ENCODE measurements at places on chromosomes 1 and 21. TPM values are rescaled to one million over a fixed set of nuclear protein-coding genes. Genes with fewer than 3 reads are reported as not detected.

- H3K4me1 ChIP-seq: no peaks in the 10 kb centered on the region
- no peaks in the 10 kb centered on the region for H3K27me3 ChIP-seq
- no peak overlapping the region for H3K4me3 ChIP-seq
- no peak for DNase-seq
Measured at GRCh38 chr1:62398377-62398776, 38.5 kb upstream of the USP1 start.

DNA sequence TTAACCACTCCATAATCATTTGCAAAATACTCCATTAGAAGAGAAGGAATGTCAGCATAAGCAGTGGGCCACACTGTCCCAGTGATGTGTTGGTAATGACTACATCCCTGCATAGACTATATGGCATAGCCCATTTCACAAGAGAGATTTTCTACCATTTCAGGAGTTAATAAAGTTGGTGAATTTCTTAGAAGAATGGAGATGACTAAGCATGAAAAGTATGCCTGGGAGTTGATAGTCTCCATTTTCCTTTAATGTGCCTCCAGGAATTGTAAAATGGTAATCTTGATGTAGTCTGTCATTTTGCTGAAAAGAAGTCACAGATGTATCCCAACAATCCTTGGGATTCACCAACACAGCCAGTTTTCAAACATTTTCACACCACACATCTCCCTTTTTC, 608.8 kb upstream of the CHRM3 start:
- DNase-seq: no peak
- H3K27ac ChIP-seq: no peak overlapping the region
- H3K4me1 ChIP-seq: no peaks in the 10 kb centered on the region
- H3K27me3 ChIP-seq: no peaks in the 10 kb centered on the region
- H3K36me3 ChIP-seq: no peaks in the 10 kb centered on the region

- no peaks in the 10 kb centered on the region for H3K27me3 ChIP-seq
- peak overlapping the region; percentile 80 for H3K27ac ChIP-seq
- DNase-seq: no peak
- H3K36me3 ChIP-seq: no peaks in the 10 kb centered on the region
Measured at GRCh38 chr1:94883691-94884090, 43.2 kb downstream of the CNN3 start.

- DNase-seq: no peak
- no peak overlapping the region for H3K27ac ChIP-seq
- H3K27me3 ChIP-seq: no peaks in the 10 kb centered on the region
- no peak overlapping the region for H3K4me3 ChIP-seq
Measured at GRCh38 chr1:196684476-196684875, 32.6 kb downstream of the CFH start.

DNA sequence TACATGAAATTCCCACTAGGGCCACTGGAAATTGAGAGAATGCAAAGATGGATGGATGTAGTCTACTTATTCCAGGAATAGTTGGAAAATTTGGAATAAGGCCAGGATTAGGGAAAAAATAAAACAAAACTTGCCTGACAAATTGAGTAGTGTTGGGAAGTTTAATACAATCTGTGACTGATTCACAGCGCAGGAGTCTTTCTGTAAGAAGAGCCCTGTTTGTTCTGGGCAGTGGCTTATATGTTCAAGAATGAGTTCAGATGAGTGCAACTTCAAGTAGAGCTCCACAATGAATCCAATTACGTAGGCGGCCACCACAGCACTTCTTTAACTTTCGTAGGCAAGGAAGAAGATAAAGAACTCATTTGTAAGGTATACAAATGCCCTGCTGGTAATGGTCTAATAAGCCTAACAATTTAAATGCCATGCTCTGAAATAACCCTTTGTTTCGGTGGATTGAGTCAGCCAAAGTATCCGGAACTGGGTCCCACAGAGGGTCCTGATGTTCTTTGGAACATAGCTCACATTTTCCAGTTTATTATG, 47.1 kb upstream of the KCNE1 start:
- H3K4me3 ChIP-seq: no peak overlapping the region
- H3K36me3 ChIP-seq: no peaks in the 10 kb centered on the region
- H3K27me3 ChIP-seq: no peaks in the 10 kb centered on the region

DNA sequence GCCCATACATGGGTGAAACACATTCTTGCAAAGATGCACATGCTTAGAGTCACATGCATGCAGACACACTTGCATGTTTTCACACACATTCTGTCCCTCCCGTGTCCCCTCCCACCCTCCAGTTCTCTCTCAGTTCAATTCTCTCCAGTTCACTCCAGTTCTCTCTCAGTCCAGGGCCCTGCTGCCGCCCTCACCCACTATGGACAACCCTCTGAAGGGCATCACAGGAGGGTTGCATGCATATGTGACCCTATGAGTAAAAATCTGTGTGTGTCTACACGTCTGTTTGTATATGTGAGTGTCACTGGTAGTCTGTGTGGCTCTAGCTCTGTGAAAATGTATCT, 21.8 kb upstream of the ADGRB2 start:
- H3K4me1 ChIP-seq: peaks cover 30% of the 10 kb centered on the region
- no peak overlapping the region for H3K4me3 ChIP-seq
- no peak overlapping the region for H3K27ac ChIP-seq
- no peak for DNase-seq
- no peaks in the 10 kb centered on the region for H3K27me3 ChIP-seq

GRCh38 chr1:223864084-223864483, 18.3 kb upstream of the TP53BP2 start:
- peaks cover 2% of the 10 kb centered on the region for H3K4me1 ChIP-seq
- H3K27me3 ChIP-seq: no peaks in the 10 kb centered on the region
- no peak overlapping the region for H3K4me3 ChIP-seq
- no peak for DNase-seq
- H3K27ac ChIP-seq: no peak overlapping the region
- no peaks in the 10 kb centered on the region for H3K36me3 ChIP-seq

GRCh38 chr21:31997191-31997590, 124.4 kb downstream of the HUNK start:
- H3K27me3 ChIP-seq: no peaks in the 10 kb centered on the region
- no peak for DNase-seq
- H3K36me3 ChIP-seq: peaks cover 6% of the 10 kb centered on the region
- H3K27ac ChIP-seq: no peak overlapping the region
- H3K4me3 ChIP-seq: no peak overlapping the region

GRCh38 chr21:46109313-46110221, 11.7 kb downstream of the COL6A2 start:
- peaks cover 20% of the 10 kb centered on the region for H3K4me1 ChIP-seq
- peak; percentile 1 for DNase-seq
- peaks cover 27% of the 10 kb centered on the region for H3K36me3 ChIP-seq
- peak overlapping the region; percentile 16 for H3K27ac ChIP-seq
- H3K27me3 ChIP-seq: no peaks in the 10 kb centered on the region

DNA sequence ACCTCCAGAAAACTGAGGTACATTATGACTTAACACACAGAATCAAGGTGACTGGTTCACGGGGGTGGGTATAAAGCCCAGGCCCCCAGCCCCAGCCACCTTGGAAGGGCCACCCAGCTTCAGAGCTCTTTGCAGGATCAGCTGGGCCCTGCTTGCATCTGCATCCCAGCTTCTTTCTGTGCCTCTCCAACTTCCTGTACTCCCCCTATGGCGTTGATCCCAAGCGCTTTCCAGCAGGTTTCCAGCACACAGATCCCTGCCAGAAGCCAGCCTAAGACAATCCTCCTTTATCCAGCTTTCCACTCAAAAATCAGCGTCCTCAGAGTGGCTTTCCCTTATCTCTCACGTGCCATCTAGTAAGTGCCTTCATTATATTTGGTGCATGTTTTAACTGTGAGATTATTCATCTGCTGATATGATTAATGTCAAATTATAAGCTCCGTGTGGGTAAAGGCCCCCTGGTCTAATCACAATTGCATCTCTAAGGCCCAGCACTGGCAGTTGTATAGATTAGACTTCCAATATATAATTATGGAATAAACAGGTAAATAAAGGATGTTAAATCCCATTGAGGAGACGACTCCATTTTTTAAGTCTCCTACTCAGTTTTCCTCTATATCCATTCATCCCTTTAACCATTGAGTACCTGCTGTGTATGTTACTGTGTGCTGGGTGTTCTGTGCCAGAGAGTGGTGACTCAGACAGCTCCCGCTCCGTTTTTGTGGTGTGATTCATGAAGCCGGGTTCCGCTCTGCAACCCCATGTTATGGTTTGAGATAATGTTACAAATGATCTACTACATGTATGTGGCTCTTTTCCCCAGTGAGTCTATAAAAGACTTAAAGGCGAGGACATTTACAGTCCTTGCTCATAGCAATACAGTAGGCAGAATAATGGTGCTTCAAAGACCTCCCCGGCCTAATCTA, 387.6 kb downstream of the PCP4 start:
- DNase-seq: no peak
- H3K27ac ChIP-seq: no peak overlapping the region
- no peaks in the 10 kb centered on the region for H3K4me1 ChIP-seq
- no peaks in the 10 kb centered on the region for H3K27me3 ChIP-seq
- no peaks in the 10 kb centered on the region for H3K36me3 ChIP-seq
- no peak overlapping the region for H3K4me3 ChIP-seq

DNA sequence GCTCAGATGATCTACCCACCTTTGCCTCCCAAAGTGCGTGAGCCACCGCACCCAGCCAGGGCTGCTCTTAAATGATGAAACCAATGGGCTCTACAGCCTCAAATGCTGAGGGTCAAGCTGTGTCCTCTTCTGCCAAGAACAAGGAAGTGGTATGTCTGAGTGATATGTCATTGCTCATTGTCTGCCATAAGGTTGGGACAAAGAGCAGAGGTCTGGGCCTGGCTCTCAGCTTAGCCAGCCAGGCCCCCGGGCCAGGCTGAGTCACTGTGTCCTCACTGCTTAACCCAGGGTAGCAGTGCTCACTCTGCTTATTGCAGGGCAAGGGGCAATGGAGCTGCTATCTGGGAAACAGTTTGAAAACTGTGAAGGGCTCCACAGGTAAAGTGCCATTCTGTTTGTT, 8.3 kb upstream of the ETS2 start:
- H3K4me1 ChIP-seq: peaks cover 10% of the 10 kb centered on the region
- H3K4me3 ChIP-seq: no peak overlapping the region
- no peaks in the 10 kb centered on the region for H3K36me3 ChIP-seq
- DNase-seq: peak; percentile 76
- H3K27ac ChIP-seq: no peak overlapping the region
- no peaks in the 10 kb centered on the region for H3K27me3 ChIP-seq

DNA sequence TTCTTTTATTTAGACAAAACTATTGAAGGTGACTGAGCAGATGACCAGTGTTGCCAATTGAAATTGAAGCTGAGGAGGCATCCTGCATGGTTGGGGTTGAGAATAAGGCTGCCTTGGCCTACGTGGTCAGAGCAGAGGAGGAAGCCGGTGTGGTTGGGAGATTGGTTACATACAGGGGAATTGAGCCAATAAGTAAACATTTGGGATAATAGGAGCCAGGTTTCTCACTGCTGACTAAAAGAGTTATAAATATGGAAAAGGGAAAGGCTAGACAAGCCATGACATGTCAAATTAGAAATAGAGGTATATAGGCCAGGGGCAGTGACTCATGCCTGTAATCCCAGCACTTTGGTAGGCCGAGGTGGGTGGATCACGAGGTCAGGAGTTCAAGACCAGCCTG, 15.8 kb downstream of the SNX7 start:
- H3K36me3 ChIP-seq: no peaks in the 10 kb centered on the region
- DNase-seq: no peak
- H3K27ac ChIP-seq: peak overlapping the region; percentile 12

DNA sequence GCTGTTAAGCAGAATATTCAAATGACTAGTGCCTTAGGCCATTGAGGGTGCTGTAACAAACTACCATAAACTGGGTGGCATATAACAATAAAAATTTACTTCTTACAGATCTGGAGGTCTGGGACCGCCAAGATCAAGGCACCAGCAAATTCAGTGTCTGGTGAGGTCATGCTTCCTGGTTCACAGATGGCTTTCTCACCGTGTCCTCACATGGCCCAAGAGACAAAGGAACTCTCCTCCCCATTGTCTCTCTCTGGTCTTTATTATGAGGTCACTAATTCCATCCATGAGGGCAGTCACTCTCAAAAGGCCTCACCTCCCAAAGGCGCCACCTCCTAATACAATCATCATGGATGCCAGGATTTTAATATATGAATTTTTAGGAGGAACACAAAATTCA, 127.3 kb downstream of the GABPA start:
- no peak overlapping the region for H3K4me3 ChIP-seq
- no peak overlapping the region for H3K27ac ChIP-seq
- H3K4me1 ChIP-seq: no peaks in the 10 kb centered on the region
- H3K27me3 ChIP-seq: peaks cover 2% of the 10 kb centered on the region

- no peaks in the 10 kb centered on the region for H3K4me1 ChIP-seq
- no peak overlapping the region for H3K27ac ChIP-seq
- H3K4me3 ChIP-seq: no peak overlapping the region
- no peaks in the 10 kb centered on the region for H3K27me3 ChIP-seq
- H3K36me3 ChIP-seq: no peaks in the 10 kb centered on the region
Measured at GRCh38 chr1:13976485-13976884, 276.5 kb downstream of the PRDM2 start.

DNA sequence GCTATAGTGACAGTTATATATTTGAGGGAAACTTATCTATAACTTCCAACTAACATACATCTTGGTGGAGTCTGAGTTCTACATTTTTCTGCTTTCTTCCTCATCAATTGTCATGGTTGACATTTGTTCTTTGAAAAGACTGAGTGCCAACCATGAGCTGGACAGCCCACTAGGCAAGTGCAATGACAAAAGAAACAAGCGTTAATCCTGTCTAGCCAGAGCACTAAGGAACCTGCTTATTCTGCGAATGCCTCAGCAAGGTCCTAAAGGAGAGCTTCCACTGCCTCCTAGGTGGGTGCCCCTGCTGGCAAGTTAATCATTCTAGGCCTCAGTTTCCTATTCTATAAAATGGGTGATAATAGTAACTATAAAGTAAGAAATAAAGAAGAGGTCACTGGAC, 44.8 kb downstream of the IRF2BP2 start:
- no peaks in the 10 kb centered on the region for H3K36me3 ChIP-seq
- no peak overlapping the region for H3K4me3 ChIP-seq
- no peak overlapping the region for H3K27ac ChIP-seq
- no peaks in the 10 kb centered on the region for H3K4me1 ChIP-seq
- no peaks in the 10 kb centered on the region for H3K27me3 ChIP-seq
- no peak for DNase-seq

- peaks cover 7% of the 10 kb centered on the region for H3K27me3 ChIP-seq
- DNase-seq: no peak
- no peaks in the 10 kb centered on the region for H3K36me3 ChIP-seq
- H3K4me3 ChIP-seq: no peak overlapping the region
Measured at GRCh38 chr1:2027961-2028583, 8.9 kb downstream of the GABRD start.

DNA sequence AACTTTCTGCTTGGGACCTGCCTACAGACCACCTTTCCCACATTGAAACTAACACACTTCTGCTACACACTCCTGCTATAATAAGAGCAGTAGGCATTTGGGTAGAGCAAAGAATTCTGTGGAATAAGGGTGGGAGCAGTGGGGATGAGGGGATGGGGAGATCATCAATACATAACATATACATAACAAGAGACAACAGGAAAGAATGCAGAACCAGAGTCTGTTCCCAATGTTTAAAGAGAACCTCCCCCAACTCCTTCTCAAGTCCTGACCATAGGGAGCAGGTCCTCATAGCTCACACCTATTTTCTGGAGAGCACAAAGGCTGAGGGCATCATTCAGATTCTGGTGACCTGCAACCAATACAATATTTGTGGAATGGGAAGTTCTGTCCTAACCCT, 121.6 kb upstream of the BARHL2 start:
- H3K27me3 ChIP-seq: peaks cover 63% of the 10 kb centered on the region
- H3K4me1 ChIP-seq: peaks cover 33% of the 10 kb centered on the region
- H3K27ac ChIP-seq: no peak overlapping the region
- H3K36me3 ChIP-seq: no peaks in the 10 kb centered on the region
- DNase-seq: no peak

GRCh38 chr1:61887076-61887867, 145.0 kb downstream of the PATJ start:
- peak; percentile 68 for DNase-seq
- H3K36me3 ChIP-seq: no peaks in the 10 kb centered on the region
- no peaks in the 10 kb centered on the region for H3K4me1 ChIP-seq
- no peak overlapping the region for H3K4me3 ChIP-seq
- H3K27ac ChIP-seq: no peak overlapping the region

The OR2L3 gene
- total RNA-seq: not detected

The NBPF20 gene
- 12.1 TPM for total RNA-seq

The IRF6 gene
- total RNA-seq: 11.7 TPM

The CELA3B gene
- total RNA-seq: not detected

The MROH7 gene
- 7.3 TPM for total RNA-seq

All from stomach (tissue), 19 donors.